Stimulated activated naive CD8-positive, alpha-beta T cell treated with anti-CD3 and anti-CD28 coated beads, Interleukin-15, amount 100 ng/mL, for 72 hours (primary cell): ENCODE measurements at places on chromosomes 4 and X.

- no peak for DNase-seq
These were observed 20.8 kb upstream of the ZCCHC12 start for GRCh38 chrX:118802857-118803256.

- no peak for DNase-seq
These were observed 95.2 kb upstream of the RPS6KA3 start for GRCh38 chrX:20361890-20362262.

- DNase-seq = no peak
These were observed 42.0 kb upstream of the MAPK10 start for GRCh38 chr4:86401826-86402225.

- DNase-seq = peak; percentile 37
These were observed 767 bp upstream of the SMIM20 start for GRCh38 chr4:25913056-25913850.

DNA sequence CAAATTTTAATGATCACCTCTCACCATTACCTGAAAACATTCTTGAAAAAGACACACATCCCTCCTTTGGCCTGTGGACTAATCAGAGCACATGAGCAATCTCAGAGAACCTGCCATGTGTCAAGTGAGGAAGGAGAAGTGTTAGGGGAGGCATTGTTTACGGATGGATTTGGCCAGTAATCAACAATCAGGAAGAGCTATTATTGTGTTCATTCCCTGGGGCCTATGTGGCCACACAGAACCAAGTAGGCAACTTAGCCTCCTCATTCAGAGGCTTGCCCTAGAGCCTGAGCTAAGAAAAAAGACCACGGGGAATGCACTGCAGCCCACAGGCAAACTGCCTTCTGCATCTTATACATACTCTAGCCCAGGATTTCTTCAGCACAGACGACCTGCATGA, 40.6 kb upstream of the DOCK11 start:
- DNase-seq = no peak

DNA sequence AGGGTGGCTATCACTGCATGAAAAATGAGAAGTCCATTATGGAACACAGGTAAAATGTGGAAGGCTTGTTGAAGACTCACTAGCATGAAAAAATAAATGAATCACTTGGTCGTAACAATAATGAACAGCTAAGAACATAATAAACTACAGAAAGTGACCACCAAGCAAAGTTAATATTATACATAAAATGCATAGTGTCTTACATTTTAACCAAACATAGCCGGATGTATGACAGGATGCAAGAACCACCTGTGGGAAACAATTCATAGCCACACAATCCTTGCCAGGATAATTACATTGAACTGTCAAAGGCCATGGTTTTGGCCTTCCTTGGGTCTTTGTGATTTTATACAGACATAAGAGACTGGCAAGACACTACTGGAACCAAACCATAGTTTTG, 81.9 kb upstream of the ATXN3L start:
- DNase-seq = no peak

- DNase-seq = no peak
These were observed 17.1 kb upstream of the RAI2 start for GRCh38 chrX:17878028-17878670.

DNA sequence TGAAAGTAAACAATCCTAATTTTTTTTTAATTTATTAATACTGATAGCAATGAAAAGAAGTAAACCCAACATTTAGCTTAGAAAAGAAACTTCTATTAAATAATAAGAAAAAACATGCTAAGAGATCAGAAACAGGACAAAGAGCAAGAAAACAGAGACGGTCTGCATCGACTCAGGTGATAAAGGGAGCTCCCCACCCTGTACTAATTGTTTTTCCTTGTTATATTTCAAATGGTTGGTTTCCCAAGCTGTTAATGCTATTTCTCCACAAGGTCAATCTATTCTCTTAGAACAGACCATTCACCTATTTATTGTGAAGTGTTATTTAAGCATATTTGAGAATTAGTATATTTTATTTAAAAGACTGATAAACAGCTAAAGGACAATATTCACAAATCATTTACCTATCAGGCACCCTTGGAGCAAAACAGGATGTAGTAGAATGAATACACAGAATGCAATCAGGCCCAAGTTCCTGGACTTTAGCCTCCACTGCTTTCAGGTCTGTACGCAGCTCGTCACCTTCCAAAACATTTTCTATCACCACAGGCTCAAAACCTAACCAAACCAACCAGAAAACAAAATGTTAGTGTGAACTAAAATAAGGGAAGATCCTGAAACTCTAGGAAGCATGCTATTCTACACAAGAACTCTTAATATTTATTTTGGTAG, 5.5 kb downstream of the SEPSECS start:
- no peak for DNase-seq

GRCh38 chr4:141009931-141010330, 123.3 kb downstream of the RNF150 start:
- no peak for DNase-seq
